ENCODE measurements at places on chromosomes 11 and 22.
A peak's percentile ranks its signal among the peaks of the same experiment; 100 is the strongest.

- DNase-seq, result no peak
Measured at GRCh38 chr22:37018815-37019308, 385 bp downstream of the TST start.

- no peak for DNase-seq
Measured at GRCh38 chr11:22626573-22627239, 1.1 kb upstream of the FANCF start.

DNA sequence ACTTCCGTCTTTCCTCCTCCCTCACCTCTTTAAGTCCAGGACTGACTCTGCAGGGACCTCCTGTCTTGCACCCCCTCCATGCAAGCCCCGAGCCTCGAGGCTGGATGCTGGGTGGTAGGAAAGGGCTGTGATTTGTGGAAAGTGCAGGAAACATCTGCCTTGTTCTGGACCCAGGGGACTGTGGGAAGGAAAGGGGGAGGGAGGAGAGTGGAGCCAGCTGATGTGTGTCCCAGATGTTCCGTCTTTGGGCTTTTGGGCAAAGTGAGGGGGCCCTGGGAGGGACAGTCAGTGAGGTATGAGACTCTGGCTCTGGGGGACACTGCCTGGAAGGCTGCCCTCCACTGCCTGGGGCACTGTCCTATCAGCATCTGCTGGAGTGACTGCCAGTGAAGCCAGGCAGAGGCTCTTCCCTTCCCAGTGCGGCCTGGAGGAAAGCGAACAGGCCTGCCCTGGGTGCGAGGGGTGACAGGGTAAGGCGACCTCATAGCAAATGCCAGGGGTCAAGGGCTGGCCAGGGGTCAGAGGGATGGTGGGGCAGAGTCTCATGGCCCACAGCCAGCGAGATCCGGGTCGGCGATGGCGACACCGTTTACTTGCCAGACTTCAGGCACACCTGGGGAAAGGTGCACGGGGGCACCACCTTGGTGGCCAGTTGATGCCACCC is 1.7 kb downstream of the MRGPRD start:
- DNase-seq, result no peak

DNA sequence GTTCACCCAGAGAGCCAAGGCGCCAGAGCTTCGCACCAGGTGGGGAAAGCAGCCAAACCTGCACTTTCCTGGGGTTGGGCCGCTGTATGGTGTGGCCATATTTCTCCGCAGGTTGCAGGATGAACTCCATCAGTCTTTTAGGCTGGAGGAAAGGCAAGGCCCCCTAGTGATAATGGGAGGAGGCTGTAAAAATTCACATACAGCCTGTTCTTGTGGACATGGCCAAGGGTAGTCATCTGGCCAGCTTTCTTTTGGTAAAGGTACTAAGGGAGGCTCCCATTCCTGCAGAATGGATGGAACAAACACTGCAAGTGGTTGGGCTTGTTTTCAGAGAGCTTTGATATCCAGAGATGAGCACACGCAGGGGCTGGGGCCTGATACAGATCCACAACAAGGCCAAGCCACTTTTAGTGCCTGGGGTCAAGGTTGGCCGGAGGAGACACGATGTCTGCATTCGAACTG is 29.6 kb downstream of the C22orf31 start:
- DNase-seq, result no peak

DNA sequence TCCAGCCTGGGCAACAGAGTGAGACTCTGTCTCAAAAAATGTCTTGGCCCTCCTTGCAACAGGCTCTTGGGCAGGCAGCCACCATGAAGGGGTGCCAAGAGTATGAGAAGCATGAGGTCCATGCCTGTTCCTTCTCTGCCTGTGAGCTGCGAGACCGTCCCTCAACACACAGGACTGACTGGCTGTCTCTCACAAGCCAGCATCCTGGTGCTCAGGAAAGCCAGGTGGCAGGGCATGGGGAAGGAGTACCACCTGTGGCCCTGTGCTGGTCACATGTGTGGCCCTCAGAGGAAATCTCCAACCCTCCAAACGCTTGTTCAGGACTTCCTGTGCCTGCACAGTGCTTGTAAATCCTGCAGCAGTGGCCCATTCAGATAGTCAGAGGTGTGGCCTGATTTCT is 83.2 kb downstream of the ATXN10 start:
- DNase-seq, result no peak

DNA sequence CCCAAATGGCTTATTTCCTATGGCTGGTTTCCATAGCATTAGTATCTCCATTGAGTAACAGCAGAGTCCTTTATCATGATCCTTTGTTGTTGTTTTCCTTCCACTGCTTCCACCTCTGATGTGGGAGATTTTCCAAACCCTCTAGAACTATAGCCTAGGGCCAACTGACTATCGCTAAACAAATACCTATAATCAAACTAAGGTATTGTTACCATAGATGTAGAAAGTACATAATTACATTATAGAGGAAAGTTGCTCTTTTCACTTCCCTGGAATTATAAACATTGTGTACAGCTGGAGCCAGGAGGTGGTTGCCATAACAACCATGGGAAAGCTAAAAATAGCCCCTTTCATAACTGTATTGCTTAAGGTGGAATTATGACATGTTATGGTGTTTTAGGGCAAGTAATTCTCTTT is 47.0 kb upstream of the ALKBH3 start:
- DNase-seq, result no peak

DNA sequence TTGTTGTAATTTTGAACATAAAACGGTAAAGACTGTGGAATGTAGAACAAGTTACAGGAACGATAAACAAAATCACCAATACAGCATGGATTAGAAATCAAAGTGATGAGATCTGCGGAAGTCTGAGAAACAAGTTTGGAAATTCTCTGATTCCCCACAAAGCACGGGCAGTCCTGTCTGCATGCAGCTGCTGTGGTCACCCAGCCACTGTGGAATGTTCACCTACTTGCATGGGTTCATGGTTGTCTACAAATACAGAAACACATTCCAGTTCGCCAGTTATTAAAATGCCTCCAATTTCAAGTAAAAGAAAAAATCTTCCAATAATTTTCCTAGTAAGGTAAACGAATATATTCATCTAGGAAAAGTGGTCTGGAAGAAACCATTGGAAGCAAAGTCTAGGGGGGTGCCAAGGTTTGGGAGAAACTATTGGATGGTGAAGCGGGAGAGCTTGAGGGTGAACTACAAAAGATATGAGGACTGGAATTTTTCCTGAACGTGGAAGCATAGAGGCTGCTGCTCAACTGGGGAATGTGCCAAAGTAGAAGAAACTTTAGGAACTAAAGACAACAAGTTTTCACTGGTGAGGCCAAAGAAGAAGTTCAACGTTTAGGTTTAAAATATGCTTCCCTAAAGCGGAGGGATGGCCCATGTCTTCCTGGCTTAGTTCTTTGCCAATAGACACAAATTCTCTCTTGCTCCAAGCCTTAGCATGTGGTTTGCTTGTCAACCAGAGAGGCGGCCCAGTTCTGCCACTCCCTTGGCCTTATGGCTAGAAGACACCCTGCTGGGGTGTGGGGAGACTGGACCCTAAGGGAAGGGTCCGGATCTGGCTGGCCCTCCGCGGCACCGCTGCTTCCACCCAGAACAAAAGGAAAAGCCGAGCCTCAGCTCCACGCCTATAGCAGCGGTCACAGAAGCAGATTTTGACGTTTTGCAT is 70.2 kb downstream of the CTTN start:
- no peak for DNase-seq

DNA sequence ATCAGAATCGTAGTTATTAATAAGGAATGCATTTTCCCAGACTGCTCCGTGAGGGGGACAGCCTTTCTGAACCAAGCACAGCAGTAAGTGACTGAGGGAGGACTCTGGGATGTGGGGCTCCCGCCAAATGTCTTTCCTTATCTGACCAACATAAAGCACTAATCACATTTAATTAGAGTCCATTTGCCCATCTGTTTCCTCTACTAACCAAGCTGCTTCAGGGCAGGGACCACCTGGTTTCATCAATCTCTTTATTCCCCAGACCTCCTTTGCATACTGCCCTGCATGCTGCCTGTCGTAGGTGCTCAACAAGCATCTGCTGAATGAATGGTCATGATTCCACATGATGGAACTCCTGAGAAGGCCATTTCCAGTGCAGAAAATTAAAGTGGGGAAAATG is 29.4 kb downstream of the SMCO4 start:
- no peak for DNase-seq

GRCh38 chr11:116478669-116479668 is 293.8 kb downstream of the BUD13 start:
- DNase-seq, result no peak

DNA sequence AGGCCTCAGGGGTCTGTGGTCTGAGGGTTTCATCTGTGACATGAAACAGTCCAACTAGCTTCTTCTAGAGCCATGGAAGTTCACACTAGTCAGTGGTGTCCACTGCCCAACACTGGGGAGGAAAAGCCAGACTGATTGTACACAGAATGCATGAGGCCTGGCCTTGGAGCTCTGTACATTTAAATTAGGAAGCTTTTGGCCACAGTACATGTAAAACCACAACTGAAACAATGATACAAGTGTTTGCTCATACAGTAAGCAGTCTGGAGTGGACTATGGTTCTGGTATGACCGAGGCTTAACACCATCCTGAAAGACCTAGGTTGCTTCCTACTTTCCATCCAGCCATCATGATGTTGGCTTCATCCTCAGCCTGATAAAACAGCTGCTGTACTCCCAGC is 73.8 kb upstream of the SESN3 start:
- no peak for DNase-seq

DNA sequence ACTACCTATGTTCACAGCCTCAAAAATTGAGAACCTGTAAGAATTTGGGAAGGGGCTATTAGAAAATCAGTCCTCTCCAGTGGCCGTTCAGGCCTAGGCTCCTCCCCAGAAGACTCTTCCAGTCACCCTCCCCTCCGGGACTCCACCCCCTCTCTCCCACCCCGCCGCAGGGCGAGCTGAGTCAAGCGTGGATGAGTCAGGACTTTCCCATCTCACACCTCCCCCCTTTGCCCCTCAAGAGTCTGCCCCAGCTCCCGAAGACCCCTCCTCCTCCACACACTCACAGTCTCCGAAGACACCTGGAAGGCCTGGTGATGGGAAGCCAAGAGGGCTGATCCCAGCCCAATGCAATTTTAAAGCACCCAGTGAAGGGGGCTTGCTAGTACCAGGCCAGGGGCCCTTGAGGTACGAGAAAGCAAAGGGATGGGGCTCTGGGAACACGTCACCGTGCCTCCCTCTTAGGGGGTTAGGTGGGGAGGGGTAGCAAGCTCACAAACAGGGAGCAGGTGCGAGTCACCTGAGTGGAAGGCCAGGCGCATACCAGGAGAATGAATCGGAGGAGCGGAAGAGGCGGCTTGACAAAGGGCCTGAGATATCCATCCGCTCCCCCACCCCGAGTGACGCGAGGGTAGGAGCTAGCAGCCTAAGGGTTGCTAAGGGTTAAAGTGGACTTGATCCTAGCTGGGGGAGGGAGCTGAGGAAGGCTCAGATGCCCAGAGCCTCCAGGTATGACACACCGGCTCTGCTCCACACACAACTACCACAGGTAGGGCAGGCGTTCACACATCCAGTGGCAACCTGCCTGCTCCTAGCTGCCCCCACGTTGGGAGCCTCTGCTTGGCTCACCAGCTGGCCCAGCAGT is 13.6 kb downstream of the BCL9L start:
- DNase-seq, result peak; percentile 46

GRCh38 chr11:62980133-62980760 is 4.5 kb downstream of the SLC22A6 start:
- DNase-seq, result no peak

DNA sequence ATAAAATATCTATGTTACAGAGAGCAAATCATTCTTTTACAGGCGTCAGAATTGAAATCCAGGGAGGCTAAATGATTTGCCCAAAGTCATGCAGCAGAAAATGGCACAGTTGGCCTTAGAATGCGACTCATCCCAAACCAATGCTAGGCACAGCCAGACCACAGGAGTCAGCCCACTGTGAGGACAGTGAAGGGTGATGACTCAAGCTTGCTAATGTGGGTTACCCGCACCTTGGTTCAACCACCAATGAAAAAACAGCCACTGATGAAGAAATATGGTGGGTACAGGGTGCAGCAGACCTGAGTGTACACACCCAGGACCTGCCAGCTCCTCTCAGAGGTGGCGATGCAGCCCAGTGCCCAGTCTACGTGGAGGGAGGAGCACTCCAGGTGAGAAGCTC is 89.7 kb downstream of the ZC3H12C start:
- DNase-seq, result no peak

DNA sequence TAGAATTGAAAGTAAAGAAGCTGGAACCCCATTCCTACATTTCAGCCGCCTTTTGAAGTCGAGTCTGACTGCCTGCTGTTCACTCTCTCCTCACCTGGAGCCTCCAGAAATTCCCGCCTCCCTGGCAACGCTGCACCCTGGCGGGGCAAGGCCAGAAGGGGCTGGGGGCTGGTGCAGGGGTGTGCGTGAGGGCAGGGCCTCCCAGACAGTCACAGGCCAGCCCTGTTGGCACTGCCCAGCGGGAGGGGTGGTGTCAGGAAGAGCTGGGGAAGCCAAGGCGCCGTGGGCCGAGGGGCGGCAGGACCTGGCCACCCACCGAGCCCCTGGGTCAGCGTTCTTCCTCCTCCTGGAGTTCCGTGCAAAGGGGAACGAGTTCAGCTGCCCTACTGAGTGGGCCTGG is 123.2 kb downstream of the KCNQ1OT1 start:
- DNase-seq, result no peak

DNA sequence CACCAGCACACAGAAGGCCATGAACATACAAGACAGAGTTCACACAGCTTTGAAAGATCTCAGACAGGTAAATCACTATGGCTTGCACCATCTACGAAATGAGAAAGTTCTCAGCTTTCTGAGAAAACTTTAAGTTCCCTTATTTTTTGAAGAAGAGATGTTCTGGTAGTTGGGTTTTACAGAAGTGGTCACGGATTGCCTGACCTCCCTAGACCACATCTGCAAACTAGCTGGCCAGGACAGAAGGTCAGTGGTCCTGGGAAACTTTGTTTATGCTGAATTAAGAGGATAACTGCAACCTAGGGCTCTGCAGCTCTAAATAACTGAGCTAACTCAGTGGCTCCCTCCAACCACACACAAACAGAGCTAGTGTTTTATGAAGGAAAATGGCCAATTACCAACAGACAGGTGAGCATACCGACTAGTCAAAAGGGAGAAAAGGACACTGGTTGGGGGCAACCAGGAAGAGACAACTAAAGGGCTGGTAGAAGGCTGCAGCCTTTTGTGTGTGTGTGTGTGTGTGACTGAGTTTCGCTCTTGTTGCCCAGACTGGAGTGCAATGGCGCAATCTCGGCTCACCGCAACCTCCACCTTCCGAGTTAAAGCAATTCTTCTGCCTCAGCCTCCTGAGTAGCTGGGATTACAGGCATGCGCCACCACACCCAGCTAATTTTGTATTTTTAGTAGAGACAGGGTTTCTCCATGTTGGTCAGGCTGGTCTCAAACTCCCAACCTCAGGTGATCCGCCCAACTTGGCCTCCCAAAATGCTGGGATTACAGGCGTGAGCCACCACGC is 8.5 kb upstream of the SCN2B start:
- DNase-seq, result no peak

DNA sequence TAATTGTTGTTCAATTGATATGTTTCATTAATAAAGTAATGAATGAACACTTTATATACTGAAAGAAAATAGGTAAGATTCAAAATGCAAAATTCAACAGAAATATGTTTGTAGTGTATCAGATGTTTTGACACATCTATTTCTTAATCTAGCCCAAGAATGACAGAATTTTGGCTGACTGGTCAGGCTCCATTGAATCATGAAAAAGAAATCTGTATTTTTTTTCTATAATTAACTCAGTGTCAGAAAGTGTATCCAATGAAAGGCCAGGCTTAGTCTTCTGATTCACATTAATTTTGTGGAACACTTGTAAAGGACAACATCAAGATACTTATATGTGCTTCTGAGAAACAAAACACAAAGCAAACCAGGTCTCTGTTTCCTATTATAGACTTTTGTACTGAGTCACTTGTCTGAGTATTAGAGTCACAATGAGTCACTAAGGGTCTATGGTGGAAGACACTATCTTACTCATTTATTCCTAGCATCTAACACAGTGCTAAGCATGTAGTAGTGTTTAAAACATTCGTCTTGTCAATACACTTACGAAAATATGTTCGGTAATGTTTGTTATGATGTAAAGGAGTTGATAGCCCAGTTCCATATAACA is 297.7 kb upstream of the CCDC90B start:
- DNase-seq, result peak; percentile 64

Measured in GM06990 (cell line).